Neural crest cell (in vitro differentiated cells): ENCODE measurements at places on chromosomes 4 and X.

DNA sequence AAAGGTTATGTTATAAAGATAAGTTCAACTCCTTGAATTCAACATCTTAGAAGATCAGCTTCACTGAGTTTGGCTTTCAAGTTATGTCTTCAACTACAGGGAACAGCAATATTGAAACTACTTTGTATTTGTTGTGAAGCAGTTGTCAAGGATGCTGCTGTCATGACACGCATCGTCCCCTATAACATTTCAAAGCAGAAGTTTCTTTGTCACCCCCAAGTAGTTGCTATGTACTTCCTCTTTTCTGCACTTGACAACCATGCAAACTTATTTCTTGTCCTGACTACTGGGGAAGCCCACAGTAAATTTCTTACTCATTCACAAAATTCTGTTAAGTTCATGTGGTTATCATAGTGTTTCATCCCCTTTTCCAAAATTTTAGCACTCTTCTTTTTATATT lies 14.3 kb downstream of the ANTXR2 start:
- no peaks in the 10 kb centered on the region for H3K4me1 ChIP-seq
- peaks cover 2% of the 10 kb centered on the region for H3K36me3 ChIP-seq
- DNase-seq, result no peak
- H3K27me3 ChIP-seq, result no peaks in the 10 kb centered on the region

DNA sequence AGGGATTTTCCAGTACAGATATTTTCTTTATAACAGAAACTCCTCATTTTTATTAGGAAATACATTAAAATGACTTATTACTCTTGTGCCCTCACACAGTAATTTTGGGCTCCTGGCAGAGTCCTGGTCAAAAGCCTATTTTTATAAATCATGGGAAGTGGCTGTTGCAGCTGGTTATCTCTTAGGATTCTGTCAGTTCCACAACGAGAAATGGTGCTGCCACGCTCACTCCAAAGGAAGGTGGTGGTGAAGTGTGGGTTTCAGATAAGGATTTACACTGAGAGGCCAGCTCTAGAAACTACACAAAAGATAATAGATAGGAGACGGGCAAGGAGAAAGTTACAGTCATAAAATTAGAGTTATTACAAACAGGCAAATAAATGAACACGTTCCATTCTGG lies 159.2 kb upstream of the FAM241A start:
- no peak for DNase-seq
- no peak overlapping the region for H3K27ac ChIP-seq
- peaks cover 3% of the 10 kb centered on the region for H3K27me3 ChIP-seq
- H3K4me1 ChIP-seq, result no peaks in the 10 kb centered on the region
- H3K4me3 ChIP-seq, result no peak overlapping the region

GRCh38 chr4:121973816-121974215 lies 22.0 kb upstream of the TRPC3 start:
- no peak overlapping the region for H3K4me3 ChIP-seq
- no peak for DNase-seq
- H3K4me1 ChIP-seq, result no peaks in the 10 kb centered on the region
- H3K27ac ChIP-seq, result no peak overlapping the region
- H3K27me3 ChIP-seq, result peaks cover 6% of the 10 kb centered on the region
- no peaks in the 10 kb centered on the region for H3K36me3 ChIP-seq

- no peak overlapping the region for H3K4me3 ChIP-seq
- H3K4me1 ChIP-seq, result no peaks in the 10 kb centered on the region
- DNase-seq, result no peak
- no peak overlapping the region for H3K27ac ChIP-seq
Measured at GRCh38 chr4:129393976-129394375, 298.0 kb downstream of the C4orf33 start.

- H3K27me3 ChIP-seq, result no peaks in the 10 kb centered on the region
- no peaks in the 10 kb centered on the region for H3K4me1 ChIP-seq
- H3K36me3 ChIP-seq, result no peaks in the 10 kb centered on the region
Measured at GRCh38 chr4:111802191-111802590, 343.1 kb upstream of the FAM241A start.

DNA sequence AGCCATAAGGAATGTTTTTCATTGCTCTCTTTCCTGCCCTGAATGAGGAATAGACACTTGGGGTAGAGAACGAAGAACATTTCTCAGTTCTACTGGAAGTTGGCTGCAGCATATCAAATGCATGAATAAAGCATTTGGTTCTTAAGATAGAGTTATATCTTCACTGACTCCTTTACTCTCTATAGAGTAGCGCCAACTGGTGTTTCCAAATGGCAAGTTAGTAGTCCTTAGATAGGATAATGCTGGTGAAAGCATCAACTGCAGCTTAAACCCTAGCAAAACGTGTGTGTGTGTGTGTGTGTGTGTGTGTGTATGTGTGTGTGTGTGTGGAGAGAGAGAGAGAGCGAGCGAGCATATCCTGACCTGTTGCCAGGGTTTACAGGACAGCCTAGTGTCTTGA lies 62.2 kb upstream of the FRMPD4 start:
- no peaks in the 10 kb centered on the region for H3K36me3 ChIP-seq
- no peak overlapping the region for H3K27ac ChIP-seq
- H3K4me3 ChIP-seq, result no peak overlapping the region
- no peak for DNase-seq
- H3K27me3 ChIP-seq, result peaks cover 56% of the 10 kb centered on the region
